ENCODE measurements at places on chromosomes 1 and 21.

GRCh38 chr1:167291539-167292185 is 71.0 kb downstream of the POU2F1 start:
- no peak for DNase-seq

DNA sequence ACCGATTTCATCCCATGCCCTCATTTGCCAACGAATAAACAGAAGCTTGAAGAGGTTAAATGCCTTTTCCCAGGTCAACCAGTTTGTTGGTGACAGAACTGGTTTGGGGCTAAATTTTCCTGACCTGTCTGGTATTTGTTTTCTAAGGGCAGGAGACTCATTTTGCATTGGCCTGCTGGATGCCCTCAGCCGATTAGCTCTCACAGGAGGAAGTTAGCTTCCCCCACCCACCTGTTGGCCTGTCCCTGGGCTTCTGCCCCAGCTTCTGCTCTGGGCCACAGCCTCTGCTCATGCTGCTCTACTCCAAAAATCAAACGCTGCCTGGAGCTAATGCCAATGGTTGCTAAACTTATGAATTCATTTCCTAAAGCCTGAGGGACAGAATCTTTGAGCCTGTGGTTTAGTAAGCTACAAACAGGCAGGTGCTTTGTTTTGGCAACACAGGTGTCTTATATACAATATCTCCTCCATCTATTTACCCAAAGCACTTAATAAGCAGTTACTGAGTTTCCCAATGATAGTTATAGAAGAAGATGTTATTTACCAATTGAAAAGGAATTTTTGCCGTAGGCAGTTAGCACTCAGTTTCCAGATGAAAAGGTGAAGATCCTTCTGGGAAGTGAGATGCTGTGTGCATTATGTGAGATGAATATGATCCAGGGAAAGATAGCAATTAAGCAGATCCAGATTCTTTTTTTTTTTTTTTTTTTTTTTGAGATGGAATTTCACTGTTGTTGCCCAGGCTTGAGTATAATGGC is 82.3 kb downstream of the TM2D1 start:
- DNase-seq = no peak

DNA sequence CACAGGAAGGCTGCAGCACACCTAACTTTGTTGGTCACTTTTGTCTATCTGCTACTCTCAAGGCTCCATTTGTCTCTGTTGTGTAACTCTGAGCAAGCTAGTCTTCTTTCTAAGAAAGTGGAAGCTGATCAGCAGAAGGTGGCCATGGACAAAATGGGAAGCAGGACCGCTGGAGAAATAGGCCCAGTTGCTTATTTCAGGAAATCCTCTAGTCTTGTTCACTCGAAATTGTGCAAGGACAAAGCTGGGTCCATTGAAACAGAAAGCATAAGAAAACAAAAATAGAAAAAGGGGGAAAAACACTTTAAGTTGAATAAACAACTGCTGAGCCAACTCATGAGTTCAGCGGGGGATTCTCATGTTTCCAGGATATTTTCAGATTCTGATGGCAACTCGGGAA is 150.1 kb downstream of the PBX1 start:
- no peak for DNase-seq

DNA sequence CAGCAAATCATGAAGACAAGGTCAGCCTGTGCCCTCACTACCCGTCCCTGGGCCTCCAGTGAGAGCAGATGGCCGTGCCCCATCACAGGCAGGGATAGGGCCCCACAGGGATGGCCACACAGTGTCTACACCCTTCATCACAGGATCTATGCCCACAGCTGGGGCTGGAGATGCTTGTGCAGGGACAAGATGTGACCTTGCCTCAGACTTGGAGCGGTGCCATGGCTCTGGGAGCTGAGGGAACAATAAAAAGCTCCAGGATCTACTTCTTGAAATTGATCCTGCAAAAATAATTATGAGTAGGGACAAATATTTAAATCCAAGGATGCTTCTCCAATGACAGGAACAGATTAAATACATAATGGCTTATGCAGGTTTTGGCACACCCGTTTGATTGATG is 25.4 kb upstream of the TCEA3 start:
- no peak for DNase-seq

DNA sequence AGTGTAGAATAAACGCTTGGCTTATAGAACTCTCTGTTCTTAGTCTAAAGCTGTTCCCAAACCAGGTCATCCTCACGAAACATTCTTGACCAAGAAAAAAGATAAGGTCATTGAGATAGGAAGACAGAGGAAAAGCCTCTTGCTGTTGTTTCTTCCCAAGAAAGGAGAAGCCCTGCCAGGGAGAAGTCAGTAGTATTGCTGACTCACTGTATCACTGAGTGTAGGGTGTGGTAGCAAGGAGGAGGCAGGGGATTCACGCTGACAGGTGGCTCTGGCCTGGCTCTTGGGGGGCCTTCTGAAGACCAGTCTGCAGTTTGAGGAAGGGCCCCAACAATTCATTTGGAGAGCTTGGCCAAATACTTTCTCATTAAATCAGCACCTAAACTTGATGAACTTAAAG is 97.8 kb downstream of the CD247 start:
- DNase-seq = no peak

GRCh38 chr1:176033881-176034280 is 173.2 kb downstream of the COP1 start:
- DNase-seq = peak; percentile 23

- DNase-seq = no peak
Observed at GRCh38 chr1:25624604-25625003, 8.0 kb downstream of the MAN1C1 start.

DNA sequence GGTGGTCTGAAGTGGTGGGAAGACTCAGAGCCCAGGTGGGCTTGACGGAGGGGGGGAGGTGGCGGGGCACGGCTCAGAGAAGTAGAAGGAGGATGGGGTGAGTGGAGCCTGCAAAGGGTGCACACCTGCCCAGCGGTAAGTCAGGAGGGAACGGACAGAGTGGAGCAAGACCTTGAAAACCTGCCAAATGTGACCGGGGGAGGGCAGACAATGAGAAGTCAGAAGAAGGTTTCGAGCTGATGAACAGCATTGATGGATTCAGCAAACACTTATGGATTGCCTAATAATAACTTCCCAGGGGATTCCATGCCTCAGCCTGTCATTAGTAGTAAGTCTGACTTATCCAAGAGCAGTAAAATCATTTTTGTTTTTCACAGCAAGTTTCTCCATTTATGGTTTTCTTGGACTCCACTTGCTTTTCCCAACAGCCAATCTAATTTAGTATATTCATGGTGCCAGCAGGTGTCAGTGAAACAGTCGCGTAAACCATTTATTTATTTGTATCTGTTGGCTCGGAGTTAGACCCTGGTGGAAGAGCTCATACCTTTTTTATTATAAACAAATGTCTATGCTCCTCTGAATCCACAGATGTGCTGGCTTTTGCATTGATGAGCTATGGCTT is 279.1 kb downstream of the PCP4 start:
- DNase-seq = no peak

- no peak for DNase-seq
Observed at GRCh38 chr1:47443530-47444296, 5.9 kb downstream of the FOXD2 start.

DNA sequence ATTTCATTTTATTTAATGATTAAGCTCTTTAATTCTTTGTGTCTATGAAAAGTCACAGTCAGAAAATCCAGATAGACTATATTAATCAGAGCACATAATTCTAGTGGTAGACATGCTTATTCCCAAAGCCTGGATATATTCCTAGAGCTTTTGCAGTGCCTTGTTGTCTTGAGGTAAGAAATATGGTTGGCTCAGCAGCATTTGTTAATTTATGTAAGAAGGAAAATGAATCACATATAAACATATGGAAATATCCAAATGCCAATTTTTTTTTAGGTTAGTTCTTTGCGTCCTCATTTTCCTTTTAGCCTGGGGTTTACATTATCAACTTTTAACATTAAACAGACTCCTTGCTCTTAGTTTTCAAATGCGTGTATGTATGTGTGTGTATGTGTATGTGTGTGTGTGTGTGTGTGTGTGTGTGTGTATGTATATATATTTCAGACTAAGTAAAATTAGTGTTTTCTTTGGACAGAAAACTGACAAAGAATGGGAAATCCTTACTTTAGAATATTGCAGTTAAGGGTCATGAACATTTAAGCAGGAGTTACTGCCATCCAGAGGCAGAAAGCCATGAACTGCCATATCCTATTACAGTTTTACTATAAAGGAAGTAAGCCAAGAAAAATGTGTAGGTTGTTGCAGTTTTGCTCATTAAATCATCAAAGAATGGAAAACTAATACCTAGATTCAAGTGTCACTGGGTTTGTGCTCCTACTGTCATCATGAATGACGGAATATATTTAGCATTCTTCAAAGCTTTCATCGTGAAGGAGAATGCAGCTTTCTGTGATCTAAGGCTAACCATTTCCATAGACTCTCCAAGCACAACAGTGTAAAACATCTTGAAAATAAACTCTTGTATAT is 477.1 kb upstream of the NR5A2 start:
- no peak for DNase-seq

DNA sequence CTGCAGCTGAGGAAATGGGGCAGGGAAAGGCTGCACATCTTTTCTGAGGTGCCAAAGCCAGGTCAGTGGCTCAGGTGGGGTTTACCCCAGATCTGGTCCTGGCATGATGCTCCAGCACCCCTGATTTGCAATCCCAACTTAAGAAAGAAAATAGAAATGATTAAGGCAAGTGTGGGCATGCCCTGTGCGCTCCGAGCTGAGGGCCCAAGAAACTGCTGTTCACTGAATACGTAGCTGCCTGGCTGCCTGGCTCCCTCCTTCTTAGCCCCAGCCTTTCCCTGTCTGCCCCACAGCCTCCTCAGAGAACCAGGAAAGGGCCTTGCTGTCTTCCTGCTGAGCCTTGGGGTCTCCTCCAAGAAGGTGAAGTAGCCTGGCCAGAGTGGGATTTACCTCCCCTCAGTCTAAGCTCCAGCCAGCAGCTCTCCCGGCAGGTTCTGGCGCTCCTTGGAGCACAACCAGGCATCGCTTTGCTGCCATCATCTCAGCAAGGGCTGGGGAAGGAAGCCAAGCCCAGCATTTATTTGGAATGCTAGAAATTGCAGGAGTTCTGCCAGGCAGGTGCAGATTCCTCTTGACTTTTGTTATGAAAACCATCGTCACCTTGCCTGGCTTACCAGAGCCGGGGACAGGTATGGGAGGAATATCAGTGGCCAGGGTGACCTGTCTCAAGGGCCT is 51.3 kb upstream of the SELENON start:
- DNase-seq = no peak

DNA sequence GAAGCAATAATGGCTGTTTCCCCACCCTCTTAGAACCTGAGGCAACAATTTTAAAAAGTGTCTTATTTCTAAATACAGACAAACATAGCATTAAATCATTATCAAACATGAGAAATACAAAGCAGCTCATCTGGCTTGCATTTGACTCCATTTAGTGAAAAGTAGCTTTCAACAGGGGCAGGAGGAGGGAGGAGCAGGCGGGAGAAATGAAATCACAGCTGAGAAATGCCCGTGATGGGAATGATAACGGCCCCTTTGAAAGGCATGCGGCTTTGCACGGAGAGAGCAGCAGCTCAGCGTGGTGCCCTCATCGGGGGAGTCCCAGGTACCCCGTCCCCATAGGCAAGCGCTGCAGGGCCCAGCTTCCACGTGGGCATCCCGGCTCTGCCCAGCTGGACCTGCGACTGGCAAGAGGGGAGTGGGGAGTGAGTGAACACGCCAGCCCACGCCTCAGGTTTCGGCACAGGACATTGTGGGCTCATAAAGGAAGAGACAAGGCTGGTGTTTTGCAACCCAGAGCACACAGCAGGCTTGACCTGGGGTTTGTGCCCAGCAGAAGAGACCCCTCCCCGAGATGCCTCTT is 134.6 kb downstream of the NPHP4 start:
- DNase-seq = no peak

DNA sequence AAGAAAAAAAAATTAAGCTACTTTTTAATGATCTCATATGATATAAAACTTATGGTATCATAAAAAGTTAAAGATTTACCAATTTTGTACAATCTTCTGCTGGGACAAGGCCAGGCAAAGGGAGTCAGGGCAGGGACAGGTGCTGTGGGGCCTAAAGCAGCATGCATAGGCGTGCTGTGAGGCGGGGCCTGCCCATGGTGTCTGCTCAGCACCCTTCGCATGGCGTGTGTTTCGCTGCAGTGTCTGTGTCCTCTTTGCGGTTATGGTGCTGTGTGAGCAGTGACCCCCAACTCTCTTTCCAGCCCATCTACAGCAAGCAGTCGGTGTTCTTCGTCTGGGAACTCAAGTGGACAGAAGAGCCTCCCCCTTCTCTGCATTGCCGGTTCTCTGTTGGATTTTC is 13.4 kb upstream of the PWP2 start:
- no peak for DNase-seq

DNA sequence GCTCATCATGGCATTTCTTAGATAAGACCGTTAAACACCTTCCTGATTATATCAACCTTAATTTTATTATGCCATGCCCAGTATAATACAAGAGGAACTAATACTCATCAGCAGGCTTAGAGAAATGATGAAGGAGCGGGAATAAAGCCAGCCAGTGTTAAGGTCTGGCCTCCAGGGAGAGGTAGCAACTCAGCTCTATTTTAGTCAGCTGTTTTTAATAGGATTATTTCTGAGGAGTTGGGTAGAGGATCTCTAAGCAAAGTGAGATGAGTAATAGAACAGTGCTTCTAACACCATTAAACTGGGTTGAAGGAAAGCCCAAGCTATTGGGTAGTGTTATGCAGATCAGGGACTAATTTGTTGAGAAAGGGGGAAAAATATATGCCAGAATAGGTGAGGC is 921.5 kb downstream of the TTLL7 start:
- no peak for DNase-seq

DNA sequence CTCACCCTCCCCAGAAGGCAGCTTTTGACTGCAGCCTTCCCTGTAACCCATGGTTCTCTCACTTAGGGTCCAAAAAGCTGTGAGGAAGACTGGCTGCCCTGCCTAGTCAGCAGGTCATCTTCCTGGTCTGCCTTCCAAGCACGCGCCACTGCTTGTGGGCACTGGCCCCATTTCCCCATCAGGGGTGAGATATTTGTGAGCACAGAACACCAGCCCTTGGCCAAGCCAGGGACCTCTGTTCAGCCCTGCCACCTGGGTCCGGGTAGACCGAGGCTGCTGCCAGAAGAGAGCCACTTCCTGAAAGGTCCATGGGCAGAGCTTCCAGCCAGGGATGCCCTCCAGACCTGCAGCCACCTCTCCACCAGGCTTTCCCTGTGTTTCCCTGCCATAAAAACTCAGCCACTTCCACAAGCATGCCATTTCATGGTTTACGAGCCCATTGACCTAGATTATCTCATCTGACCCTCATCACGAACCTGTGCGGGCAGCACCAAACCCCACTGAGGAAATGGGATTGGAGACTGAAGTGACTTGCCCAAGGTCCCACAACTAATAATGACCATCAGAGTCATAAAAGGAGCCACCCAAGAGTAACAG is 40.5 kb downstream of the GLIS1 start:
- DNase-seq = no peak

DNA sequence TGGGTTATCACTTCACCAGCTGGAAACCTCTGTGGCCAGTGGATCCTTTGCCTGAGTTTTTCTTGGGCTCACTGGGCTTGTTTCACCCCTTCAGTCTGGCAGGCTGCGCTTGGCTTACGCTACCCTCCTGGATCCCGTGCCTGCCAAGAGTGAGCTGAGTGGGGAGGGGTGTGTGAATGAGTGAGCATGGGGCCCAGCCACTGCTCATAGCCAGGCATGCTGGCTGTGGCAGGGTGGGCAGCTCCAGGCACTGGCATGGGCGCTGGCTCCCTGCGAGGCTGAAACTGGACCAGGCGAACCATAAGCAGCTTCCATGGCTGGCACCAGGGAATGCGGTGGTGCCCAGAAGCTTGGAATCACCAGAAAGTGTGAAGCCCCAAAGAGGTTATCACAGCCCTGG is 19.8 kb upstream of the GBP3 start:
- DNase-seq = no peak

All from EL (cell line).